ENCODE measurements at places on chromosomes 2 and 18. TPM values are rescaled to one million over a fixed set of nuclear protein-coding genes. Genes with fewer than 3 reads are reported as not detected.

GLB1L gene
- 2.9 TPM for total RNA-seq

RNF144A gene
- total RNA-seq, result 14.9 TPM

TSPYL6 gene
- 0.03 TPM for total RNA-seq

ANKRD30B gene
- total RNA-seq, result not detected

DNA sequence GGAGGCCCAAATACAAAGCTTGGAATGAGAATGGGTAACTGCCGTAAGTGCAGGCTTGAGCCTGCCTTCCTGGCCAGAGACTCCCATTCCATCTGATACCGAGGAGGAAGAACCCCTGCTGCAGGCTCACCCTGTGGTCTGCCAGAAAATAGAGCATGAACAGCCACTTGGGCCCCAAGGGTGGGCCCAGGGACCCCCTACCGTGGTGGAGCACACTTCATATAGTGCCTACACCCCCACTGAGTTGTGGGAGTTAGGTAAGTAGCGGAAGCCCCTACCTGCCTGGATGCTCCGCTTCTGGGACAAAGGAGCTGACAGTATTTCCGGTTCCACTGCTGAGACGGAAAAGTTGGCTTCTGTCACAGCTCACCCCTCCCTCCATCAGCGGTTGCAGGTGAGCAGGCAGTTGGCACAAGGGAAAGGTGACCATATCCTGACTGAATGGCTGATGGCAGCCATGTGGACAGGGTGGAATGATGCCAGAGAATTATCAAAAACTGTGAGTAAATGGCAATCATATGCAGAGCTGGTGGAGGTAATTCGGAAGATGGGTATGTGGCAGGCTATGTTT, 11.5 kb upstream of the C2orf42 start:
- H3K27ac ChIP-seq, result no peak overlapping the region
- H3K4me1 ChIP-seq, result no peaks in the 10 kb centered on the region
- DNase-seq, result no peak
- no peaks in the 10 kb centered on the region for H3K27me3 ChIP-seq

GRCh38 chr2:134277223-134277622, 23.4 kb downstream of the MGAT5 start:
- DNase-seq, result no peak
- H3K4me1 ChIP-seq, result no peaks in the 10 kb centered on the region
- H3K27ac ChIP-seq, result no peak overlapping the region
- H3K4me3 ChIP-seq, result no peak overlapping the region

GRCh38 chr2:231699006-231699405, 9.3 kb upstream of the PTMA start:
- H3K27ac ChIP-seq, result no peak overlapping the region
- no peaks in the 10 kb centered on the region for H3K27me3 ChIP-seq
- no peak overlapping the region for H3K4me3 ChIP-seq

DNA sequence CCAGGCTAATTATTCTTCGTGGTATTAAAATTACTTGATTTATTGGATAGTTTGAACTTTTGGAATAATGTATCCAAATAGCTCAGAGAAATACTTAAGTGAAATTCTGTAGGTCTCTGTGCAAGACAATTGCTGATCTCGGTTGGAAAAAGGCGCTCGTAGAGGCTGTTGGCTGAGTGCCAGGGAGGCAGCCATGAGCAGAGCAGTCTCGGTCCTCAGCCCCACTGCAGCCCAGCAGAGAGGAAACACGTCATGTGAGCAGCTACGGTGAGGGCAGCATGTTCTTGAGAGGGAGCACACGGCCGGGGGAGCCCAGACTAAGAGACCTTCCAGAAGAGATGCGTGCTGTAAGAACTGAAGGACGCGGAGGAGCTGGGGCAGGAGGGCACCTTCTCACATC, 42.5 kb downstream of the DCDC2C start:
- no peak overlapping the region for H3K4me3 ChIP-seq
- peaks cover 11% of the 10 kb centered on the region for H3K27me3 ChIP-seq
- peak; percentile 14 for DNase-seq
- no peak overlapping the region for H3K27ac ChIP-seq
- H3K4me1 ChIP-seq, result no peaks in the 10 kb centered on the region

- no peaks in the 10 kb centered on the region for H3K4me1 ChIP-seq
- DNase-seq, result no peak
- no peaks in the 10 kb centered on the region for H3K27me3 ChIP-seq
These were observed 404 bp upstream of the AKAIN1 start for GRCh38 chr18:5197461-5197860.

GRCh38 chr2:213205944-213206343, 54.5 kb upstream of the IKZF2 start:
- no peak overlapping the region for H3K4me3 ChIP-seq
- no peak for DNase-seq
- 0 out of 2 replicates have a peak, but pooled peaks cover 3% of the 10 kb centered on the region for H3K27me3 ChIP-seq
- no peaks in the 10 kb centered on the region for H3K4me1 ChIP-seq
- no peaks in the 10 kb centered on the region for H3K36me3 ChIP-seq
